ENCODE measurements at places on chromosomes 7 and 10.

DNA sequence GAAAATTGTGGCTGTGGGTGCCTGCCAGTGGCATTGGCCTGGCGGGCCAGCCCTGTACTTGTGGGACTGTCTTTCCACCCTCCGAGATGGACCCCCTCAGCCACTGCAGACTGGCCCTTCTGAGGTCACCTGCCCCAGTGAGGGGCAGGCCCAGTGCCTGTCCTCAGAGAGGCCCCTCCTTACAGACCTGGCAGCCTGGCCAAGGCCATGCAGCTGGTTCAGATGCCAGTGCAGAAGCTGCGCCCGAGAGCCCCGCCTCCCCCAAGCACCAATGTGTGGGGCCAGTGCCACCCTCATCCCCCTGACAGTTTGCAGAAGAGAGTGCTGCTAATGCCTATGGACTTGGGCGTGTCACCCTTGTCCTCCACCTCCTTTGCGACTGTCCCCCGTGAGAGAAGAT lies 10.0 kb downstream of the ZNF316 start:
- no peak for DNase-seq

DNA sequence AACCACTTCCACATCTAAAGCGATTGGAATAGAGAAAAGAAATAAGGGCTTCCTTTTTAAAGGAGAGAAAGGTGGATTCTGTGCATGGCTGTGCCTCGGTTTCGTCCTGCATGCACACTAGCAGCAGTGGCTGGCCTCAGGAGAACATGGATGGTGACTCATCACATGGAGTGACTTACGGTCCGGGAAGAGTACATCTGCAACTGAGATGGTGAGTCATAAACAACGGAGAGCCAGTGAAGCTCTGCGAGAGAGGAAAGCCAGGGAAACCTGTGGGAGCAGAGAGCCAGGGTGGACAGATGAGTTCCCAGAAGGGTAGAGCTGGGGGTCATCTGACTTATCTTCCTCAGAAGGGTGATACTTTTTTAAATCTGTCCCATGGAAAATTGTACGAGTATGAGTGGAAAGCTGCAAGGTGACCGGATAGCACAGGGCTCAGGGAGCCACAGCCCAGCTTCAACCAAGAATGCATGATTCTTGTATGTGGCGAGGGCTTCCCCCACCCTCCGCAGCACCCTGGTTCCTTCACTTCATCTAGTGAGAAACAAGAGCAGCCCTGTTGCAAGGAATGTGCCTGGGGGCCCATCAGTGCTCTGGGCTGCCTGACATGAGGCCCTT lies 259.1 kb downstream of the KLF6 start:
- DNase-seq = no peak

GRCh38 chr7:111210996-111211395 lies 120.1 kb downstream of the LRRN3 start:
- DNase-seq = no peak

- DNase-seq = no peak
Observed at GRCh38 chr7:51827631-51828030, 511.0 kb upstream of the COBL start.

- DNase-seq = no peak
Observed at GRCh38 chr7:105779856-105780780, 96.3 kb downstream of the ATXN7L1 start.

GRCh38 chr10:113027230-113027573 lies 77.2 kb downstream of the TCF7L2 start:
- no peak for DNase-seq

DNA sequence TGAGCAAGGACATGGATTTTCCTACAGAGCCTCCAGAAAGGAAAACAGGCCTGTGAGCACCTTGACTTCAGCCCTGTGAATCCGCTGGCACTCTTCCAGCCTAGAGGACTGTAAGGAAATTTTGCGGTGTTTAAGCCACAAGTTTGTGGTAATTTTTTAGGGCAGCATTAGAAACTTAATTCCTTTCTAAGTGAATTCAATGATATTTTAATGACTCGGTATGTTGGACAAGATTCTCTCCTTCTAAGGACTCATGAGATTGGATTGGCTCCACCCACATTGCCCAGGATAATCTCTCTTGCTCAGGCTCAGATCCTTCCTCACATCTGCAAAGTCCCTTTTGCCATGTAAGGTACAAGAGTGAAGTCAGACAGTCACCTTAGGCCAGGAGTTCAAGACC lies 4.5 kb downstream of the LYZL2 start:
- no peak for DNase-seq

DNA sequence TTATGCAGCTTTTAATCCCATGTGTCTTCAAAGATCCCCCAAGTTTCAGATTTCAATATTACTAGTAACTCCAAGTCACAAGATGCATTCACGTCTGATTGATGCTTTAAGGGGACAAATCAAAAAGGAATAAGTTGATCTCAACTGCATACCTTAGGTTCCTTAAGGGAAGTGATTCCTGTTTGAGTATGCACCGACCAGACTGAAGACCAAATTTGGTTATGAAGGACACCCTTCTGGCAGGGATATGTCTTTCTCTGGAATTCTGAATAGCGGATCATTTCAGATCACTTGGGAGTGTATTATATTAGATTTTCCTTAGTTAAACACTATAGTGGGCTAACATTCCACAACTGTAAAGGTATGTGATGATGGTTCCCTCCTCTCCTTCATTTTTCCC lies 4.3 kb downstream of the KIF5B start:
- DNase-seq = no peak

DNA sequence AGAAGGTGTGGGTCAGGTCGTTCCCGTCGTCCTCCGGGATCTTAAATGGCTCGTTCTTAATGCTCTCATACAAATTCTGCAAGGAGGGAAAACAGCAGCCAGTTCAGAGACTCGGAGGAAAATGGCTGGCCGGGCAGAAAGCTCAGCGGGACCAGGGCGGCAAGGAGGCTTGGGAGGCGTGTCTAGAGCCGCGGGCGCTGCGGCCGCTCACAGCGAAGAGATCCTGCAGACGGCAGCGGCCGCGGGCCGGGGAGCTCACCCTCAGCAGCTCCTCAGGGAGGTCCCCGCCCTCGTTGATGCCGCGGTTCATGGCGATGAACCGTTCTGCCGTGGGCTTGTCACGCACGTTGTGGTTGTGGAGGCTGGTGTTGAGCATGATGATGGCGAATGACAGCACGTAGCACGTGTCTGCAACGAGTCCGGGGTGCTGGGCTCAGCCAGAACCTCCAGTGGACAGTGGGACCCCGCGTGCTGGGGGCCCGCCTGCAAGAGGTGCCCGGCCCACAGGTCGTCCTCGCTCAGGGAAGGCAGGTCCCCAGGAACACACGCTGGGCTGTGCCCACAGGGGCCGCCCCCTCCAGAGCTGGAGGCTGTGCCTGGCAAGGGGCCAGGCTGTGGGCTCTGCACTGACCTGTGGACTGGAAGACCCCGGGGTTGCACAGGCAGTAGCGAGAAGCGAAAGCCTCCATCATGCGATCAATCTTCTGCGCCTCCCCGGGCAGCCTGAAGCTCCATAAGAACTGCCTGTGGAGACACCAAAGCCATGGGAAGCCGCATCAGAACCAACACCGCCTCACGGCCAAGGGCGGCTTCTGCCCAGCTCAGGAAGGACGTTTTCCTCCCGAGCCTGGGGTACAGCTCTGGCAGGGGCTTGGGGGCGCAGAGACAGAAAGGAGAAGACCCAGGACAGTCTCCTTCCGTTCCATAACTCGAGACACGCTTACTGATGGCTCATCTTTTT lies 101.6 kb downstream of the CYTH3 start:
- no peak for DNase-seq

- DNase-seq = no peak
Observed at GRCh38 chr10:2994221-2994961, 73.0 kb upstream of the PFKP start.

DNA sequence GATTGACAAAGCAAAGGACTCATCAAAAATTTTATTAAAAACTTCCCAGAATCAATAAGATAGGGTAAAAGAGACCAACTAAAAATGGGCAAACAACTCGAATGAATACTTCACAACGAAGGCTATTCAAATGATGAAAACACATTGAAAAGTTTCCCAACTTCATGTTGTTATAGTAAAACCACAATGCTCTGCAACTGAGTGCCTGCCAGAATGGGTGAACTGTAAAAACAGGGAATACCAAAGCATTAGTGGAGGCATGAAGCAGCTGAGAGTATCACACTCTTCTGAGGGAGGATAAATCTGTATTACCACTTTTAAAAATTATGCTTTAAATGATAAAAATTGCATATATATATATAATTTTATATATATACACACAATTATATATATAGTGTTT lies 1214.7 kb downstream of the SORCS3 start:
- no peak for DNase-seq

- DNase-seq = no peak
Observed at GRCh38 chr7:116782177-116782711, 80.1 kb upstream of the CAPZA2 start.

- no peak for DNase-seq
Observed at GRCh38 chr7:123367484-123368122, 166.8 kb downstream of the IQUB start.

- no peak for DNase-seq
Observed at GRCh38 chr7:99232082-99232770, 24.3 kb upstream of the KPNA7 start.

- no peak for DNase-seq
Observed at GRCh38 chr10:127999297-128000129, 92.6 kb downstream of the PTPRE start.

- DNase-seq = no peak
Observed at GRCh38 chr10:117047947-117048346, 43.0 kb upstream of the SHTN1 start.

- DNase-seq = no peak
Observed at GRCh38 chr7:118087126-118087525, 96.8 kb upstream of the LSM8 start.

GRCh38 chr10:102410429-102411073 lies 8.0 kb downstream of the PSD start:
- no peak for DNase-seq

DNA sequence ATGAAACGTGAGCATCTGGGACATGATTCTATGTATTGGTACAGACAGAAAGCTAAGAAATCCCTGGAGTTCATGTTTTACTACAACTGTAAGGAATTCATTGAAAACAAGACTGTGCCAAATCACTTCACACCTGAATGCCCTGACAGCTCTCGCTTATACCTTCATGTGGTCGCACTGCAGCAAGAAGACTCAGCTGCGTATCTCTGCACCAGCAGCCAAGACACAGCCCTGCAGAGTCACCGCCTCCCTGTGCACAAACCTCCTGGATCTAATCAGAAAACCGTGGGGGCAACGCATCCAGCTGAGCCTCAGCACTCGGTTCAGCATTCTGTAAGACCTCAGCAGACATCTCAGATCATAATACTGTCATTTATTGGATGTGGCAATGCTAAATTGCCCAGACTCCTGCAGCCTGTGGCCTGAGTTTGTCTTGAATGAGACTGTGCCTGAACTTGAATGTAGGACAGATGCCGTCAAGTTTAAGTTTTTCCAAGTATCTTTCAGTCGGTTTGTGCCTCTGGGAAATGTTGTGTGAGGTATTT lies 41.5 kb upstream of the PRSS58 start:
- no peak for DNase-seq

- DNase-seq = no peak
Observed at GRCh38 chr10:82643601-82644000, 768.6 kb downstream of the NRG3 start.

DNA sequence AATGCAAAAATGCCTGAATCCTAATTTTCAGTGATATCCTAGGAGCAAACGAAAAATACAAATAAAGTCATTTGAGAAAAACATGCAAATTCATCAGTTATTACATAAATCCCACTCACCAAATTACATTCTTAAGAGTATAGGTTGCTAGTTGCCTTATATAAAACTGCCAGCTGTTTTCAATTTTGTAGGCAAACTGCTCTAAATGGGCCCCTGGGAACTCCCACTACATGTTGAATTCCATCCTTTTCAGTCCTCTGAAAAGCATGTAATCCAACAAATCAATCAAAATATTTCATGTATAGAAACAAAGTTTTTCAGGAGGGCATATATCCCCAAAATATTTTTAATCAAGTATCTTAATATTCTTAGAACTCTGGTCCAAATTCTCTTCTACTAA lies 2.1 kb upstream of the JMJD1C start:
- no peak for DNase-seq

DNA sequence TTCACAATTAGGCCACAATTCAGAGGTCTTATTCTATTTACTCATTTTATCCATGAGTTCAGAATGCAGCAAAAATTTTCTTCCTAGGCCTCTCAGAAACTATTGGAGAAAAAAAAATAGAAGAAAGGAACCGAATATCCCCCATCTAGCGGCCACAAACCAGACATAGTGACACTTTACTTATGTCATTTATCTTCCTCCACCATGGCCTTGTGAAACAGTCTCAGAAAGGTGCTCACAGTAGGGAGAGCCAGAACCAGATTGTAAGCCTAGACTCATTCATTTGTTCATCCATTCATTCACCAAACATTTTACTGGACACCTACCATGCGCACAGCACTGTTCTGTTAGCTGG lies 16.0 kb downstream of the CREB3L2 start:
- DNase-seq = no peak

All from Peyer's patch (tissue), 4 donors.